ENCODE measurements at places on chromosomes 11 and 22.

GRCh38 chr22:22798716-22799115, 88.9 kb upstream of the IGLL5 start:
- no peak for DNase-seq

- no peak for DNase-seq
Measured at GRCh38 chr22:47094861-47095330, 332.4 kb downstream of the TBC1D22A start.

- no peak for DNase-seq
Measured at GRCh38 chr22:23523713-23524112, 56.4 kb downstream of the IGLL1 start.

- DNase-seq, result no peak
Measured at GRCh38 chr11:27701355-27702105, 1.3 kb upstream of the BDNF start.

- DNase-seq, result no peak
Measured at GRCh38 chr11:131064373-131064991, 148.2 kb upstream of the SNX19 start.

GRCh38 chr22:27745154-27745553, 56.4 kb downstream of the MN1 start:
- no peak for DNase-seq

DNA sequence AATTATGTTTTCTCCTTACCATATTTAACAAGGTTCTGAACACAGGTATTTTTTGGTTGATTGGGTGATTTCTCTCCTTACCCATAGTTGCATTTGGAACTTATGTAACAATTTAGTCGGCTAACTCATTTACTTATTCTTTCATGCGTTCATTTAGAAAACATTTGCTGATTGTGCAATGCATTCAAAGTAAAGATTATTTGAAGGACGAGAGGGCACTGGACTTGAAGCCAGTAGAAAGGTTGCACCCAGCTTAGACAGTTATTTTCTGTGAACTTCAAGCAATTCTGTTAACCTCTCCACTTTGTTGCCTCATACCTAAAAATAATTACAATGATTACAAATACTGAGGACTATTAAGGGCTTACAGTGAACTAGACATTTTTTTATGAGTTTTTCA, 769.6 kb downstream of the LRRC4C start:
- no peak for DNase-seq

DNA sequence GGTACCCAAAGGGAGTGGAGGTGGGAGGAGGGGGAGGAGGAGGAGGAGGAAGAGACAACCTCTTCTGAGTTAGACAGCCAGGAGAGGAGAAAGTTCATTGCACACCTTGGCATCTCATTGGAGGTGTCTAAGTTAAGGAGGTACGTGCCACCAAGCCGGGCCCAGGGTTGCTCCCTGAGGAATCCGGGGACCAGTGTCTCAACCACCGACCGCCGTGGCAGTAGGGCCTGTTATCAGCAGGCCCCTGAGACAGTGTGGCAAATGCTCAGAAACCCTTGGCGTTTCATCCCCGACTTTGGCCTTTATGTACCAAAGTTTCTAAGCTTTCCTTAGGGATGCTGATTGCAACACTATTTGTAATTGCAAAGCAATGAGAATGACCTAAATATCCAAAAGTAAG, 95.0 kb upstream of the NNMT start:
- DNase-seq, result no peak

- DNase-seq, result no peak
Measured at GRCh38 chr11:37394236-37394870, 796.3 kb upstream of the RAG2 start.

GRCh38 chr11:130510407-130511006, 62.1 kb downstream of the ADAMTS15 start:
- no peak for DNase-seq

GRCh38 chr11:44854086-44854485, 96.6 kb downstream of the TP53I11 start:
- DNase-seq, result no peak

DNA sequence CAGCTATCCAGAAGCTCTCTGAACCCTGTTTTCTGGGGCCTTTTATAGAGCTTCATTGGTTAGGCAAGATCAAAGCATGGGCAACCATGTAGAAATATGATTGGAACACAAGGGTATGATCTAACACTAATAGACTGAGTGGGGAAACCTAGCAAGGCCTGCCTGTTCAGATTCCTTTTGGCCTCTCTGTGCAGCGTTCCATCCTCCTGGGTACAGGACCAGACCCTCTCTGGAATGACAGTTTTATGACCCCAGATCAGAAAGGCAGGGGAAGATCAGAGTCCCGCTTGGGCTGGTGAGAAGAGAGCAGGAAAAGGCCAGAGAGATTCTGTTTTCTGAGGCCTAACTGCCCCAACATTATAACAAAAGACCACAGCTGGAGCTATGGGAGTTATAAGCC, 36.7 kb upstream of the VWA5A start:
- DNase-seq, result no peak

Data from stimulated activated CD8-positive, alpha-beta memory T cell treated with anti-CD3 and anti-CD28 coated beads, Interleukin-4, amount 100 ng/mL, for 1 hour (primary cell).